EH (cell line): ENCODE measurements at places on chromosomes 3 and 15.
A peak's percentile ranks its signal among the peaks of the same experiment; 100 is the strongest.

DNA sequence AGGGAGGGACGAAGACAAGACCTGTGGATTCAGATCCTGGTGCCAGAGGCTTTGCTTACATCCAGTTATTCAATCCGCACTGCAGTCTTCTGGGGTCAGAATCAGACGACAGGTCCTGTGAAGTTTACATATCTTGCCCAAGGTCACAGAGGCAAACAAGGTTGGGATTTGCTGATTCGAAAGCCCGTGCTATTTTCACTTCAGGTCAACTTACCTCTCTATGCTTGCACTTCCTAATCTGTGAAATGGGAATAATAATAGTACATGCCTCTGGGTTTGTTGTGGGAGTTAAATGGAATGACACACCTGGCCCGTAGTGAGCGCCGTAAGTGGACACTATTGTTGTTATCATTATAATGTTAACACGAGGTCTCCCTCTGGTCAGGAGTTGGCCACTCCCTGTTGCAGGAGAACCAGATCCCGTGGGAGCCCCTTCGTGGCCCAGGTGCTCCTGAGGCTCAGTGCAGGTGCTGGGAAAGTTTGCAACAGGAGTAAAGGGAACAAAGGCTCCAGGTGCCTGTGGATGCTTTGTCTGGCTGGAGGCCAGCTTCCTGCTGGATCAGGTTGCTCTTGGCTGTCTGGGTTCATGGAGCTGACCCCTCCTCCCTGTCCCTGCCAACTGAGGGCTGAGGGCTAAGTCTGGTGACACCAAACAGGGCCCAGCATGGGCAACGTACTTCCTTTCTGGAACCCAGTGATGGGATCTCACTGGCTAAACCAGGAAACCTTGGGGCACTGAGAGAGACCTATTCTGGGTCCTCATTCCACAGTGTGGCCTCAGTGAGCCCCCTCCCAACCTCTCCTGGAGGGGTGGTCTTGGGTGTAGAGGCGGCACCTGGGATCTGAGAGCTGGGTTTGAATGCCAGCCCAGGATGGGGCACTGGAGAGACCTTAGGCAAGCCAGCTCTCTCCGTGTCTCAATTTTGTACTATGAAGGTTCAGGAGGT lies 40.1 kb upstream of the SEMA4B start:
- DNase-seq, result no peak

- peak; percentile 88 for DNase-seq
These were observed 187.6 kb downstream of the NLGN1 start for GRCh38 chr3:173584838-173585831.

DNA sequence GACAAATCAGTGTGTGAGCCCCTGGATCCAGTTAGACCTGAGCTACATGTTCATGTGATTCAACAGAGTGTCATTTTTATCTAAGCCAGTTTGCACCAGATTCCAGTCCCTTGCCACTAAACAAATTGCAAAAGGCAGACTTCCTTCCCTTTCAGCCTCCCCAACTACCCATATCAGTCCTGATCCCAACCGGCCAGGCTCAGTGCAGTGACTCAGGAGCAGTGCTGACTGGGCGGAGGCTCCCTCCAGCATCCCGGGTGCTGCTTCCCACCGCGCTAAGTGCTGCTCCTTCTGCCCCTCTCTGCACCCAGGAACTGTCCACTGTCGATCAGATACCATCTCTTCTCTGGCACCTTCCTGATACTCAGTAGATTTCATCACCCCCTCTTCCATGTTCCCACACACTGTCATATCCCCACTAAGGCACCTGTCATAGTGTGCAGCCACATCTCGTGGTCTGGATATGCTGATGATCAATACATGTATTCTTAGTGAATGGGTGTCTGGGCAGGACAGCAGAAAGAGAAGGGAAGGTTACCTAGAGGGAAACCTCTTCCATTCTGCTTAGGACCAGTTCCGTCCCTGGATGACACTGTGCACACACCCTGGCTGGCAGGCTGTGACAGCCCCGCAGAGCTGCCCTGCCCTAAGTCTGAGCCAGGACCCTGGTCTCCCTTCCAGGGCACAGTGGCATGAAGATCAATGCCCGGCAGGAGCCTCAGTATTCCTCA lies 108.8 kb upstream of the RAD18 start:
- DNase-seq, result no peak

- no peak for DNase-seq
These were observed 21.2 kb upstream of the TNFSF10 start for GRCh38 chr3:172544404-172544803.

- no peak for DNase-seq
These were observed 330.3 kb upstream of the SGO1 start for GRCh38 chr3:20516311-20516710.

DNA sequence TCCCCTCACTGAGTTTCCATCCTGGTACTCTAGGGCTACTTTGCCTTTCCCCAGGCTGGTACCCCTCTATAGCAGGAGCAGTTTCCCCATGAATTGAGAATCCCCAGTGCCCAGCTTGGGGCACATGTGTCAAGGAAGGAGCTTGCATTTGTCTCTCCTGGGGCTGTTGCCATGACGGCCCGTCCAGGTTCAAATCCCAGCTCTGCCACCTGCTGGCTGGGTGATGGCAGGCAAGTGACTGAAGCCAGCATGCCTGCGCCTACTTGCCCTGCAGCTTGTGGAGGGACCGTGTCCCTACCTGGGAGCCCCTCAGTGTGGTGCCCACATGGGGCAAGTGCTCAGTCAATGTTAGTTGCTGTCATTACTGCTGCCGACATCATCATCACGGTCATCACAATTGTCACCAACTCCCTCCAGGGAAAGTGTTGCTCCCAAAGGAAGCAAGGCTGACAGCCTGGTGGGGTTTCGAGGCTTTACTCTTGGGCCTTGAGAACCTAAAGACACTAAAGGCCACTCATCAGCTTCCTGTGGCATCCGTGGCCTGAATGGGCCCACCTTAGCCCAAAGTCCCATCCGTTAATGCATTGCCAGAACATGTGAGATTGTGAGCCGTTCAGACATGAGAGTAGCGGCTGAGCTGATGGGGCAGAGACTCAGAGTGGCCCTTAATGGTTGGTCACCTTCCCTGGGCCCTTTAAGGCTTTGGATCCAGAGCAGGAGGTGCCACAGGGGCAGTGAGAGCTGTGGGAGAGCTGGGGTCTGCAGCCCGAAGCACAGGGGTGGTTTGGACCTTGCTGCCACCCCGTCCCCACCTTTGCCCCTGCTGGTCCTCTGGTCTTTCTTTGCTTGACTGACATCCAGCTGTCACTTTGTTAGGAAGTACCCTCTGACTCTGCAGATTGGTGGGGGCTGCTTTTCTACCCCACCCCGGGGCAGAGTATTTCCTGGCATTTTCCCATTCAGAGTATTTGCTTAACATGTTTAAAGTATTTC lies 144.4 kb downstream of the DNAJB8 start:
- peak; percentile 57 for DNase-seq

DNA sequence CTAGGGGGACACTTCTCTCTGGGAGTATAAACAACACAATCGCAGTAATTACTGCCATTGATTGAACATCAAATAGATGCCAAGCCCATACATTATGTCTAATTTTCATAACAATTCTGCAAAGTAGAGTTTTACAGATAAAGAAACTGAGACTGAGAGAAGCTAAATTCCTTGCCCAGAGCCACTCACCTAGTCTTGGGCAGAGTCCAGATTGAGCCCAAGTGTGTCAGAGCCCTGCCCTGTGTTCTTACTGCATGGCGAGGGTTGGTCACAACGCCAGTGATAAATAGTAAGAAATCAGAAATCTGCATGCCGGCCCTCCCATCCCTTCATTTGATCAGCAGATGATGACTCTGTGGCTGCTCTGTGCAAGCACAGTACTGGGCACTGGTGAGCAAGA lies 106.3 kb downstream of the C3orf70 start:
- no peak for DNase-seq

- no peak for DNase-seq
These were observed 9.1 kb downstream of the PLCD1 start for GRCh38 chr3:38020342-38020726.

- DNase-seq, result no peak
These were observed 388.0 kb upstream of the WNT5A start for GRCh38 chr3:55875113-55875512.

DNA sequence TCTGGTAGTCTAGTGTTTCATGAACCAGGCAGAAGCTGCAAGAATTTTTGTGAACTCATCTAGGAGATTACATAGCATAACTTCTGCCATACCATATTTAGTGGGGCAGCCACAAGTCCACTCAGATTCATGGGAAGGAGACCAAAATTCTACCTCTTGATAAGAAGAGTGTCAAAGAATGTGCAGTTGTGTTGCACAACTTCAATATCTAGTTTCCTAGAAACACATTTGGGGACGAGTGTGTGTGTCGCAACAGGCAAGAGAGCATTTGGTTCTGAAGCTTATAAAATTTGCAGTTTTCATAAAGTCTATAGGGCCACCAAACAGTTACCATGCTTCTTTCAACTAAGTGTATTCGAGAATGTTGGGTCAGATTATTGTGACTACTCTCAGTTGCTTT lies 115.3 kb downstream of the KCNH8 start:
- no peak for DNase-seq

GRCh38 chr3:100081311-100081710 lies 33.0 kb downstream of the FILIP1L start:
- peak; percentile 60 for DNase-seq

DNA sequence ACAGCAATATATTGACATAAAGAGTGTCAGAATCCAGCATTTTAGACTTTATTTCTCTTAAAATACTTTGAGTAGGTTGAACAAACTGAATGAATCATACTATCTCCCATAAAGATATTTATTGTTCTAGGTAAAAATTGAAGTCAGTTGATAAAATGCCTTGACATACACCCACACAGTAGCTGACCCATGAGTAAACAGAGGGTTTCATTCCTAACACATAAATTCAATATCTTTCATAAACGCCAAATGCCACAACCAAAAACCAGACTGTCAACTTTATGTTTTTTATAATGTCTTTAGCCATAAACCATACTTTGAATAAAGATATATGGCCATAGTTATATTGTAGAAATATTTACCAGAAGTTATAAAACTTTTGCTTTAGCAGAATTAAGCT lies 742.4 kb downstream of the NAALADL2 start:
- peak; percentile 20 for DNase-seq

- DNase-seq, result no peak
These were observed 849.8 kb downstream of the AGBL1 start for GRCh38 chr15:86929461-86929860.

DNA sequence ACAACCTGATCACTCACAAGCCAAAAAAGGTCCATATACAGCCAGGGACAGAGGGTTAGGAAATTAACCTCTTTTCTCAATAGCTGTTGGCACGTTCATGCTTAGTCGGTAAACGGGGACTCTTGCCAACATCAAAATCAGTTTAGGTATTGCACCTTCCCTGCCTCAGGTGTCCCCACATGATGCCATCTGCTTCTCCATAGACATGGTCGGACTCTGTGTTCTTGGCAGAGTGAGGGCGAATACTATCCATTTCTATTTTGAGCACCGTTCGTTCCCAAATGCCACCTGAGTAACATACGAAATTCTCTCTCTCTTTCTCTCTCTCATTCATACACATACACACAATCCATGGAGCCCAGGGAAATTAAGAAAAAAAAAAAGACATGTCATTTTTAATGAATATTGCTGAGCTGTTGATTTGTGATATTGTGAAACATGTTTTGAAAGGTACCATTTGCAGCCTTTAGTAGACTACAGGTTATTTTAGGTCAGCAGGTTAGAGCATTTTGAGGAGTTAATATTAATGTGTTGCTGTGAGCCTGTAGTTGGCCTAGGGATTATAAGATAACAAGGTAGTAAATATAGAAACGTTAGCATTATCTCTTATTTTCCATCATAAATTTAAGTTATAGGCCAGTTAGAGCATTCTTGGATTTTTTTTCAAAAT lies 78.5 kb downstream of the GHSR start:
- no peak for DNase-seq
